NCI-H510A (cell line): ENCODE measurements at places on chromosomes 1 and 21.

DNA sequence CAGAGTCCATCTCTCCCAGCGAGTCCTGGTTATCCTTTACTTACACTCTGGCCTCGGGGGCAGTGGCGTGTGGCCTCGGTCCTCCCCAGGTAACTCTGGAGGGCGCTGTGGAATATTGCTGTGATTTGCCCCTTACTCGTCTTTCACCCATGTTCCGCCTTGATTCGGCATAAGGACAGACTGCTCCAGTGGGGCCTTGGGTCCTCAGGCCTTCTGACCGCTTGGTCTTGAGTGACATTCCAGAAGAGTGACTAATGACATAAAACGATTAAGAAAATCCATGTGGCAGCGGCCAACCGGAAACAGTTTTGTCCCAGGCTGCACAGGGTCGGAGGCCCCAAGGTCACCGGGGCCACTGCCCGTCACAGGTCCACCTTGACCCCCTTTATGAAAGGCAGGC is 11.0 kb downstream of the ICMT start:
- DNase-seq: no peak

- DNase-seq: no peak
Observed at GRCh38 chr21:29649406-29649814, 290.4 kb downstream of the GRIK1 start.

DNA sequence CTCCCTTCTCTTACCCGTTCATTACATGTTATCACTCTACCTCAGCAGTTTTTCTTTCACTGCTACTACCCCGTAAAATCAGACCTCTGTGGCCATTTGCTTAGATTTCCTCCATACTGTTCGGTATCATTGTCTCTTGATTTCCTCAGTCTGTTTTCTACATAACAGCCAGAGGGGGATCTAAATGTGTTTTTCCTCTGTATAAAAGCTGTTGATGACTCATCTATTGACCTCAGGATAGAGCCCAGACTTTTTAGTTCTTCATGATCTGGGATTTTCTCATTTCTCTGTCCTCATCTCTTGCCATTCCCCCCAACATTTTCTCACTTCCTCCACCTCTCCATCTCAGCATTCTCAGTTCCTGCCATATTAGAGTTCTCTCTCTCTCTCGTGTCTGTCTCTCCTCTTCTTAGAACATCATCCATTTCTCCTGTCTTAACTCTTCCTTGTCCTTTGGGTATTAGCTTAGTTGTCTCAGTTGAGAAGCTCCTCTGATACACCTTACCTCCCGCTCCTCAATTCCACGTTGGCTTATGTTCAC is 10.5 kb downstream of the OTUD3 start:
- DNase-seq: no peak

GRCh38 chr1:108209456-108210108 is 9.4 kb upstream of the SLC25A24 start:
- no peak for DNase-seq

GRCh38 chr1:210726621-210727020 is 397.9 kb downstream of the HHAT start:
- DNase-seq: no peak

- no peak for DNase-seq
Observed at GRCh38 chr1:245686446-245687030, 531.8 kb downstream of the KIF26B start.

DNA sequence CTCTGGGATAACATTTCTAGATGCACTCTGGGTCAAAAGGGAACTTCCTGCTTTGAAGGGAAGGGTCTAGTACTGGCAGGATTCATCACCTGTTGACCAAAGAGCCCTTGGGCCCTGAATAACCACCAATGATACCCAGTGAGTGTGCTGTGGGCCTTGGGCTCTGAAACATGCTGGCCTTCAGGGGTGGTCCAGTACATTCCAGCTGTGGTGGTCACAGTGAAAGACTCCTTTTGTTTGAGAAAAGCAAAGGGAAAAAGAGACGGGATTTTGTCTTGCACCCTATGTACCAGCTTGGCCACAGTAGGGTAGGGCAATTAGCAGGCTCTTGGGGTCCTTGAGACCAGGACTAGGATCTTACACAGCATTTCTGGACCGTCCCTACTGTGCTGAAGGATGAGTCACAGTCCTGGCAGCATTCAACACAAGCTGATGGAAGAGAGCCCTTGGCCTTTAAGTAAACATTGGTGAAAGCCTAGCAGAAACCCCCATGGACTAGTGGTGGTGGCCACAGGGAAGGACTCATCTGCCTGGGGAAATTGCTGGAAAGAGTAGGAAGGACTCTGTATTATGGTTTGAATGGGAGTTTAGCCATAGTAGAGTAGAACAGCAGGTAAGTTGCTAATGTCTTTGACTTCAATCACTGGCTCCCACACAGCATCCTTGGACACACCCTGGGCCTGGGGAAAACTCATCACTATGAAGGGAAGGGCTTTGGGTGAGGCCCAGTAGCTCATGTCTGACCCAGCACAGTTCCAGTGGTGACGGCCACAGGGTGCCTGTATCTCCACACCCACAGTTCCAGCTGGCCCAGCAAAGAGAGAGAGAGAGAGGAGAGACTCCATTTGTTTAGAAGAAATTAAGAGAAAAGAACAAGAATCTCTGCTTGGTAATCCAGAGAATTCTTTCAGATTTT is 87.5 kb downstream of the COL24A1 start:
- no peak for DNase-seq

DNA sequence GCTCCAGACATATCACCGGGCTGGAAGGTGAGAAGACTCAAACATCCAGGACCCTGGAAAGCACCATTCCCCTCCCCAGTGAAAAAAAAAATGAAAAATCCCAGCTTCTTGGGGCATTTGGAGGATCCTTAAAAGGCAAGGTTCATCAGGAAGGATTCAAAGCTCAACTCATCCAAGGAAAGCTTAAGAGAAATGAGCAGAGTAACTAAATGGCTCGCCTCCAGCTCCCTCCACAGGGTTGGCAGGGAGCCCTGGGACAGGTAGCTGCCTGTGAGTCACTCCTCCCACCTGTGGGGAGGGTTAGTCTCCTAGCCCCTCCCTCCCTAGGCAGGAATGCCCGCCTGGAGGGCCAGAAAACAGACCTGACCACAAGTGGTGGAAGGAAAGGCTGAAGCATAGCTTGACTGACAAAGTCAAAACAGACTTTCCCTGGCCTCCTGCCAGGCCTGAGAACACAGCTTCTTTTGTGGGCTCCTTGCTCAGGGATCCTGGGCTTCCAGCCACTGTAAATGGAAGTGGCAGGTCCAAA is 712 bp upstream of the LAMB3 start:
- DNase-seq: peak; percentile 79

DNA sequence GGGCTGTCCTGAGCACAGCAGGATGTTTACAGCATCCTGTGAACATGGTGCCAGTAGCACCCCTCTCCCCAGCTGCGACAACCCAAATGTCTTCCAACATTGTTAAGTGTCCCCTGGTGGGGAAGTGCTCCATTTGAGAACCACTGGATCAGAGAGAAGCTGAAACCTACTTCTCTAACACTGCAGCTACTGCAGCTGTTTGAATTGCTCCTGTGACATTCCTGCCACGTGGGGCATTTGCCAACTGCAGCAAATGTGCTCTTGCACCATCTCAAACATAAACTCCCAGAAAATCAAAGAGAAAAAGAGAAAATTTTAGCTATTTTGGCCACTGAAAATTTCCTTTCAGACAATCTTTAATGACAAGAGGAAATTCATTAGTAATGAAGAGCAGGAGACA is 11.0 kb downstream of the SLC2A5 start:
- DNase-seq: no peak

DNA sequence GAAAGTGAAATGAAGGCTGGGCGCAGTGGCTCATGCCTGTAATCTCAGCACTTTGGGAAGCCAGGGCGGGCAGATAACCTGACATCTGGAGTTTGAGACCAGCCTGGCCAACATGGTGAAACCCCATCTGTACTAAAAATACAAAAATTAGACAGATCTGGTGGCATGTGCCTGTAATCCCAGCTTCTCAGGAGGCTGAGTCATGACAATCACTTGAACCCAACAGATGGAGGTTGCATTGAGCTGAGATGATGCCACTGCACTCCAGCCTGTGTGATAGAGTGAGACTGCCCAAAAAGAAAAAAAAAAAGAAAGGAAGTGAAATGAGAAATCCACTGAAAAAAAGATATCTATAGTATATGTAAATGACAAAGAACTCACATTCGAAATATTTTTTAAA is 439.9 kb downstream of the DISC1 start:
- DNase-seq: no peak

DNA sequence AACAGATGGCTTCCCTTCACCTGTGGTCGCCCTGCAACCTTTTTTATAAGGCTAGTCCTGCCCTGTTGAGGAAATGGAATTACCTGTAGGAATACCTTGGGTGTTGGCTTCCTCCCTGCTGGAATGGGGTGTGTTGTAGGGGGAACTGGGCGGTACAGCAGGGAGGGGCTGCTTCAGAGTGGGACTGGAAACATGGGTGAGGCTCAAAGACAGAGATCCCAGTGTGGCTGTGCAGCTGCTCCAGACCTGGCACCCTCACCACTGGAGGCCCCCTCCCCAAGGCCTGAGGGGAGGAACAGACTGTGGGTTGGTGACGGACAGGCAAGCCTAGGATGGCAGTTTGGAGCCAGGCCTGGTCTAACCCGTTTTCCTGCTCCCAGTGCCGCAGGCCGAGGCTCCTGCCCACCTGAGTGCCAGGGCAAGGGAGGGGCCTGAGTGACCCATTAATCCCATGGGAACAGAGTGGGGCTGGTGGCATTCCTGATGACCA is 4.5 kb downstream of the EFNA3 start:
- no peak for DNase-seq

DNA sequence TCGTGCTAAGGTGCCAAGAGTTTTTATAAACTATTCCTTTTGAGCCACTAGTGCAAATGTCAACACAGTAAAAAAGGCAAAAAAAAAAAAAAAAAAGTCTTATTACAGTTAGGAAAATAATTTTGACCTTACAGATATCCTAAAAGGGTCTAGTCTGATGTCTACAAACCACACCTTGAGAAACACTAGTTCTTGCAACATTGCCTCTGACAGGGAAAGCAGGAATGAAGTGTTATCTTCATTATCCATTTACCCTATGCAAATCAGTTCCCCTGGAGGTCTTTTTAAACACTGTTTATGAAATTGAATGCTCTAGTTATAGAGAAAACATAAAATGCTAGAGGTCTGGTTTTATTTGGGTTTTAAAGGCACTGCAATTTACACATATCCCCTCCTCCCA is 115.2 kb upstream of the DMRTA2 start:
- no peak for DNase-seq

- DNase-seq: no peak
Observed at GRCh38 chr1:45530632-45531135, 9.0 kb upstream of the PRDX1 start.

GRCh38 chr1:33805988-33806387 is 57.9 kb upstream of the HMGB4 start:
- DNase-seq: no peak

- no peak for DNase-seq
Observed at GRCh38 chr1:226938903-226939437, 1.1 kb upstream of the COQ8A start.
